Choroid plexus epithelial cell (primary cell): ENCODE measurements at places on chromosomes 1 and 21.

GRCh38 chr1:225769687-225770086 lies 7.9 kb upstream of the SRP9 start:
- no peak for DNase-seq

GRCh38 chr1:193747579-193747978 lies 561.2 kb upstream of the B3GALT2 start:
- peak; percentile 77 for DNase-seq

GRCh38 chr1:51566260-51566659 lies 47.2 kb upstream of the EPS15 start:
- DNase-seq, result no peak

- DNase-seq, result peak; percentile 38
These were observed 98.5 kb downstream of the LMX1A start for GRCh38 chr1:165257969-165258459.

DNA sequence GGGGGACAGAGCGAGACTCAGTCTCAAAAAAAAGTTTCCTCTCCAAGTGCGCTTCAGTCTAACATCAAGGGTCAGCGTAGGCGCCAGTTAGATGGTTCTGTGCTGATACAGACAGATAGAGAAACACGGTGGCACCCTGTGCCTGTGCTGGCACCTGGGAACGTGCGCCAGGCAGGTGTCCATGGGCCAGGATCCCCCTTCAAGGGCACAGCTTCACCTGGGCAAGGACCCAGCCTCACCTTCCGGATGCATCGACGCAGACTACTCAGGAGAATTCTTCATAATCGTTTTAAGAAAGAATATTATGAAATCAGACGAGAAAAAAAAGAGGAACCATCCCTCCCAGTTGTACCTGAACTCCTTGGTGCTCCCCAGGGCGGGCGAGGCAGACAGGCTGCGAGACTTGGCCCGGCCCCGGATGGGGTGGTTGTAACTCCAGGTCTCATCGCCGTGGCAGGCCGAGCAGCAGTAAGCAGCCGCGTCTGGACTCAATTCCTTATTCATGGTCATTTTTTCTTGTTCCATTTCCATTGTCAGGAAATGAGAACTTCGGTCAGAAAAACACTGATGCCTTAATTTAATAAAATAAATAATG lies 13.3 kb downstream of the NADK start:
- DNase-seq, result no peak
